Colonic mucosa (tissue), 4 donors: ENCODE measurements at places on chromosomes 7 and 10. TPM values are rescaled to one million over a fixed set of nuclear protein-coding genes. Genes with fewer than 3 reads are reported as not detected.

- H3K27me3 ChIP-seq = no peaks in the 10 kb centered on the region
- H3K4me3 ChIP-seq = no peak overlapping the region
- no peak for DNase-seq
- H3K36me3 ChIP-seq = no peaks in the 10 kb centered on the region
- H3K27ac ChIP-seq = no peak overlapping the region
Observed at GRCh38 chr10:77231884-77232610, 405.6 kb downstream of the KCNMA1 start.

DNA sequence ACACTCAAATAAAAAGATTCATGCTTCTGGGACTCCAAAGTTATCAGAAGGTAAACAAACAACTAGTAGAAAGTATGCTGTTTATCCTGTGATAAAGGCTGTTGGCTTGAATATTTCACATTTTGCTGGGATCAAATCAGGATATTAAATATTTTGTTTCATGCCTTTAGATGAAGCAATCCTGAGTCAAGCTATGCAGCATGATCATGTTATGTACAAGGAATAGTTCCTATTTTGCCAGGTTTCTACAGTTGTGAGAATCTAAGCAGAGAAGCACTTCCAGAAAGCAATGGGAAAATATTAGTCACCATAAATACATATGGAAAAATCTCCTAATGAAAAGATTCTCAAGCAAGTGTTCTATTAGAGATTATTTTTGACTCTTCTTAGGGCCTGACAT is 262.8 kb upstream of the PCDH15 start:
- no peak overlapping the region for H3K4me3 ChIP-seq
- no peaks in the 10 kb centered on the region for H3K27me3 ChIP-seq
- no peaks in the 10 kb centered on the region for H3K36me3 ChIP-seq
- H3K4me1 ChIP-seq = no peaks in the 10 kb centered on the region
- DNase-seq = no peak

DNA sequence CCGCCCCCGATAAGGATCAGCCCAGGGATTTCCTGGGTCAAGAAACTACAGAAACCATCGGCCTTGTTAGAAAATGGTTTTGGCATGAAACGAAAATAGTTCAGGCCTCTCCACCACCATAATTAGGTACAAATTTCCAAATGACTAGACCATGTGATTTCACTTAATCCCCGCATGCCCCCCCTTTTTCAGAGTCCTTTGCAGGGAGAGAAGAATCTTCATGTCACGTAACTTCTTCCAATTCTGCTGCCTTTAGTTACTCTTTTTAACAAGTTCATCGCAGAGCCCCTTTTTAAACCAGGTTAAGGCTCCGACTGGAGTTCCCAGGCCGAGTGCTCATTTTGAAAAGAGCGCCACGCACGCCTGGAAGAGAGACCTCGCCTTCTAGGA is 3.4 kb downstream of the PDGFA start:
- peaks cover 22% of the 10 kb centered on the region for H3K4me1 ChIP-seq
- no peak for DNase-seq
- H3K27me3 ChIP-seq = peaks cover 11% of the 10 kb centered on the region
- H3K27ac ChIP-seq = peak overlapping the region; percentile 97
- peak overlapping the region; percentile 78 for H3K4me3 ChIP-seq

GRCh38 chr10:117653170-117653515 is 110.6 kb downstream of the EMX2 start:
- H3K27ac ChIP-seq = no peak overlapping the region
- H3K36me3 ChIP-seq = no peaks in the 10 kb centered on the region
- DNase-seq = no peak
- no peaks in the 10 kb centered on the region for H3K27me3 ChIP-seq
- no peak overlapping the region for H3K4me3 ChIP-seq

- no peaks in the 10 kb centered on the region for H3K27me3 ChIP-seq
- H3K27ac ChIP-seq = no peak overlapping the region
- H3K4me3 ChIP-seq = no peak overlapping the region
- no peak for DNase-seq
- no peaks in the 10 kb centered on the region for H3K4me1 ChIP-seq
Observed at GRCh38 chr10:97163781-97164501, 21.8 kb downstream of the SLIT1 start.

GRCh38 chr7:5035276-5035675 is 10.4 kb upstream of the RBAK start:
- H3K4me1 ChIP-seq = no peaks in the 10 kb centered on the region
- no peak overlapping the region for H3K4me3 ChIP-seq

GRCh38 chr7:84822941-84823510 is 363.8 kb downstream of the SEMA3D start:
- H3K27ac ChIP-seq = no peak overlapping the region
- no peaks in the 10 kb centered on the region for H3K36me3 ChIP-seq
- H3K4me3 ChIP-seq = no peak overlapping the region
- no peaks in the 10 kb centered on the region for H3K4me1 ChIP-seq
- no peaks in the 10 kb centered on the region for H3K27me3 ChIP-seq

DNA sequence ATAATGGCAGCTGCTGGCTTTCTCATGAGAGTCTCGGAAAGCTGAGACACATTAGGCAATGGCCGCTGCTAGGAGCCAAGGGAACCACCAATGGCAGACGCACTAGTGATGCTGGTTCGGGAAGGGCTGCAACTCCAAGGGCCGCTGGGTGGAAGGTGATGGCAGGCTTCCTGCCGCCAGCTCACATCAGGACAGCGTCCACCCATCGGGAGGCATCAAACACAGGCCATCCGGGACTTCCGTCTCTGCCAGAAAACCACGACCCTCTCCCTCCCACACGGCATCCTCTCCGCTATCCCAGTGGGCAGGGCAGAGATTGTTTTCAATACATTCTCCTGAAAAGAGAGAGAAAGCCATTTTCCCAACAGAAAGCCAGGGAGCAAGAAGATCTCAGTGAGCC is 27.5 kb upstream of the EGFR start:
- H3K27me3 ChIP-seq = no peaks in the 10 kb centered on the region
- no peaks in the 10 kb centered on the region for H3K36me3 ChIP-seq
- H3K27ac ChIP-seq = no peak overlapping the region

The SLC26A5 gene
- not detected for total RNA-seq

The MYH16 gene
- total RNA-seq = not detected

The IL15RA gene
- total RNA-seq = 11.5 TPM

The NKX1-2 gene
- total RNA-seq = 0.07 TPM

The ANKRD1 gene
- total RNA-seq = not detected

The AKR1C2 gene
- total RNA-seq = 39.9 TPM
